ENCODE measurements at places on chromosomes 7 and 10. TPM values are rescaled to one million over a fixed set of nuclear protein-coding genes. Genes with fewer than 3 reads are reported as not detected.

TRIM74 gene
- total RNA-seq: not detected

OR2A7 gene
- not detected for total RNA-seq

PNLIPRP1 gene
- not detected for total RNA-seq

CELF2 gene
- not detected for total RNA-seq

LAMTOR4 gene
- 188 TPM for total RNA-seq

NSMCE4A gene
- 61.6 TPM for total RNA-seq

Data from A549 treated with RU486 at 1 μM for 4 hours (cell line).